CD14-positive monocyte (primary cell): ENCODE measurements at places on chromosomes 1 and 21. TPM values are rescaled to one million over a fixed set of nuclear protein-coding genes. Genes with fewer than 3 reads are reported as not detected.
A peak's percentile ranks its signal among the peaks of the same experiment; 100 is the strongest.

- H3K36me3 ChIP-seq = no peaks in the 10 kb centered on the region
- no peaks in the 10 kb centered on the region for H3K27me3 ChIP-seq
- H3K4me1 ChIP-seq = no peaks in the 10 kb centered on the region
- no peak overlapping the region for H3K4me3 ChIP-seq
Measured at GRCh38 chr1:220511785-220512184, 16.2 kb upstream of the MARK1 start.

DNA sequence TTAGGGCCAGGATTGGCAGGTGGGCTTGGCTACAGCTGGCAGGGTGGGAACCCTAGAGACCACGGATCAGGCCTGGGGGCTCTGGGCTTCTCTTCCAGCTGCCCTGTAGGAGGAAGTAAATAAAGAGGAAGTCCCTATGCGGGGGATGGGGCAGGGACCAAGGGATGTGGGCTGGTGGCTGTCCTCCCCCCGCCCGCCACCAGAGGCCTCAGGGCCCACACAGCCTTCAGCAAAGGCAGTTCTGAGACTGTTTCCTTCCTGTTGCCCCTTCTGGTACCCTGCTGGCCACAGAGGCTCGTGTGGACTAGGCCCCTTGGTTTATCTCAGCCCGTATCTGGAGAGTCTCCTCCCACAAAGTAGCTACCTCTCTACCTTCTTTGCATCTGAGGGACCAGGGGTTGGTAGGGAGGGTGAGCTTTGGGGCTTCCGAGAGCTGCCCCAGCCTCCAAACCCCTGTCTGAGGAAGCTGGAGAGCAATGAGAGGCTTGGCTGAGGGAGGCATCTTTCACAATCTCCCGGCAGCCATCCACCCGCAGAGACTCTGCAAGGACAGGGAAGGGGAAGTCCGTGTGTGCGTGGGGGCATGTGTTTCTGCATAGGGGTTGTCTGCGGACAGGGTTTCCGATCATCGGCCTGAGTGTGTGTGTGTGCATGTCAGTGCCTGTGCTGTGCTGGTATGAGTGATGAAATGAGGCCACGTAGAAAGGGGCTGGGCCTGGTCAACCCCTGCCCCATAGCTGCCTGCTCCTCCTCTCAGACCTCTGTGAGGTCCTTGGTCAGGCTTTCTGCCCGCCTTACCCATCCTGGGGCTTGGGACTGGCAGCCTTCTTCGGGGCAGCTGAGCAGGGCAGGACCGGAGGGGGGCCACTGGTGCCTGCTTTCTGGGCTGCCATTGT, 12.5 kb downstream of the RPS6KA1 start:
- peaks cover 95% of the 10 kb centered on the region for H3K4me1 ChIP-seq
- H3K27ac ChIP-seq = peak overlapping the region; percentile 99
- H3K27me3 ChIP-seq = no peaks in the 10 kb centered on the region
- peak; percentile 99 for DNase-seq
- peak overlapping the region; percentile 89 for H3K4me3 ChIP-seq
- peaks cover 5% of the 10 kb centered on the region for H3K36me3 ChIP-seq

The NCAM2 gene
- polyA plus RNA-seq = not detected

DNA sequence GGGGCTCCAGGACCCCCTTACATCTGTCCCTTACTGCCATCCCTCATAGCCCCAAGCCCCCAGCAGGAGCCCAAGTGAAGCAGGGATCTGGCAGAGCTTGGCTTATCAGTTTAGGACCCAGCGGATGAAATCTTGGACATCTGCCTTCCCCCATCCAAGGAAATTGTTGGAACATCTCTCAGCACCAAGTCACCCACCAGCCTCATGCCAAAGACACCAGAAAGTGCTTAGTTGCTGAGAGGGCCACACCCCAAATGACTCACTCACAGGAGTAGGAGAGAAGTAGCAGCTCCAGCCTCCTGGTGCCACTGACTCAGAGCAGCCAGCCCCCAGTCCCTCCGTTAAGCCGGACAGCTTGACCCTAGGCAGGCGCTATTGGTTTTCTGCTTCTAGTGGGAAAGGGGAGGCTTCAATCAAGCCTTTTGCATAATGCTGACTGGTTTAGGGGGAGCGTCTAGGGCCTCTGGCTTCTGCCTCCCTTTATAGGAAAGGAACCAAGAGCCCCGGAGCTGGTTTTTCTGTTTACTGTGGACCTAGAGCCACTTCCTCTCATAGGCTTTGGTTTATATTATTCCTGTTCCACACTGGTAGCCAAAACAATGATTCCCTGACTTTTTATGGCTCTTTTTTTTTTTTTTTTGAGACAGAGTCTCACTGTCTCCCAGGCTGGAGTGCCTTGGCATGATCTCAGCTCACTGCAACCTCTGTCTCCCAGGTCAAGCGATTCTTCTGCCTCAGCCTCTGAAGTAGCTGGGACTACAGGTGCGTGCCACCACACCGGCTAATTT, 114.2 kb upstream of the IPO9 start:
- DNase-seq = peak; percentile 96
- H3K4me3 ChIP-seq = peak overlapping the region; percentile 63
- peaks cover 83% of the 10 kb centered on the region for H3K4me1 ChIP-seq
- H3K27ac ChIP-seq = peak overlapping the region; percentile 98

GRCh38 chr1:23152966-23153684, 15.5 kb downstream of the LUZP1 start:
- no peak overlapping the region for H3K27ac ChIP-seq
- no peak overlapping the region for H3K4me3 ChIP-seq
- no peaks in the 10 kb centered on the region for H3K4me1 ChIP-seq
- no peaks in the 10 kb centered on the region for H3K36me3 ChIP-seq
- H3K27me3 ChIP-seq = no peaks in the 10 kb centered on the region

- H3K27me3 ChIP-seq = no peaks in the 10 kb centered on the region
- peak overlapping the region; percentile 78 for H3K27ac ChIP-seq
- peaks cover 44% of the 10 kb centered on the region for H3K36me3 ChIP-seq
- H3K4me3 ChIP-seq = peak overlapping the region; percentile 72
Measured at GRCh38 chr1:228101994-228102790, 933 bp downstream of the C1orf35 start.

DNA sequence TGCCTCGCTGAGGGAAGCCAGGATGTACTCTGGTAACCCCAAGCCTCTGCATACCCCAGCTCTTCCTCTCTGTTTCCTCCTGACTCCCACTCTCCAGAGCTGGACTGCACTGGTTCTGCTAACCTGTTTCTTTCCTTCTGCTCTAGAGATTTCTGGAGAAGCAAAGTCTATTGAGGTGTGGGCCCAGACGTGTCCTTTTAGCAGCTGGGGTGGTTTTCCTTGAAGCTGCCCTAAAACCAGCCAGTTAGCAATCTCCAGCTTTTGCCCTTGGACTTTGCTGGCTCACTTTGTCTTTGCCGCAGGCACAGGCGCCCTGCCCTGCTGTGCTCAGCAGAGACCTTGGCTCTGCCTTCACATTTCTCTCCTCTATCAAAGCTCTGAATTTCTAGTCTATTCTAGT, 171.8 kb upstream of the IVNS1ABP start:
- H3K27ac ChIP-seq = no peak overlapping the region
- peaks cover 19% of the 10 kb centered on the region for H3K4me1 ChIP-seq
- H3K4me3 ChIP-seq = no peak overlapping the region

DNA sequence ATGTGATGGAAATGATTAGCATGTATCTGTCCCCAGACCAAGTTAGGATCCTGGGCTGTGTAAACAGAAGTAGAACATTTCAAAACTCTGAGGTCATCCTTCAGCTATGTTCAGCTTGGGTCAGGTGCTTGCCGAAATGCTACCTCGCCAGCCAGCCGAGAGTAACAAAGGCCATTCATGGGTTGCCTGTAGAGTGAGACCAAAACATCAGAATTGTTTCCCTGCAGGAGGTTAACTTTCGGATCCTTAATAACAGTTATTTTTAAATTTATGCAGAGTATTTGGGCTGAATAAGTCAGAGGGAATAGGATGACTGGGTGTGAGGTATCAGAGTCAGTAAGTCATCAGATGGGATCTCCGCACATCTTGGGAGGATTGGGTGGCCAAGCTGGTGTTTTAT, 35.6 kb downstream of the SMYD2 start:
- no peaks in the 10 kb centered on the region for H3K4me1 ChIP-seq
- no peaks in the 10 kb centered on the region for H3K27me3 ChIP-seq
- peaks cover 3% of the 10 kb centered on the region for H3K36me3 ChIP-seq
- H3K27ac ChIP-seq = no peak overlapping the region

DNA sequence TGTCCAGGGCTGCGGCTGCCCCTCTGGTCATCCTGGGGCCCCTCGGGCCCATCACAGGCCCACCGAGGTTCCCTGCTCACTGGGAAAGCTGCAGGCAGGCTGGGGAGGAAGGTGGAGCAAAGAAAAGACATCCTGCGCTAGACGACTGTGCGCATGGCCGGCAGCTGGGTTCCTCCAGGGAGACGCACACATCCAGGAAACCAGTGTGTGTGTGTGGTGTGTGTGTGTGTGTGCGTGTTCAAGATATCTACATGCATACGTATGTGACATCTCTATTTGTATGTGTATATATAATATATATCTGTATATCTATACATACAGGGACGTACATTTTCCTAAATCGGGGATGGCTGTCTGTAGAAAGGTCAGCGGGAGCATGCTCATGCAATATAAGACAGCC, 63.7 kb downstream of the ACOT7 start:
- DNase-seq = no peak
- no peaks in the 10 kb centered on the region for H3K4me1 ChIP-seq
- H3K36me3 ChIP-seq = no peaks in the 10 kb centered on the region
- H3K27me3 ChIP-seq = no peaks in the 10 kb centered on the region

The GJA5 gene
- polyA plus RNA-seq = not detected

DNA sequence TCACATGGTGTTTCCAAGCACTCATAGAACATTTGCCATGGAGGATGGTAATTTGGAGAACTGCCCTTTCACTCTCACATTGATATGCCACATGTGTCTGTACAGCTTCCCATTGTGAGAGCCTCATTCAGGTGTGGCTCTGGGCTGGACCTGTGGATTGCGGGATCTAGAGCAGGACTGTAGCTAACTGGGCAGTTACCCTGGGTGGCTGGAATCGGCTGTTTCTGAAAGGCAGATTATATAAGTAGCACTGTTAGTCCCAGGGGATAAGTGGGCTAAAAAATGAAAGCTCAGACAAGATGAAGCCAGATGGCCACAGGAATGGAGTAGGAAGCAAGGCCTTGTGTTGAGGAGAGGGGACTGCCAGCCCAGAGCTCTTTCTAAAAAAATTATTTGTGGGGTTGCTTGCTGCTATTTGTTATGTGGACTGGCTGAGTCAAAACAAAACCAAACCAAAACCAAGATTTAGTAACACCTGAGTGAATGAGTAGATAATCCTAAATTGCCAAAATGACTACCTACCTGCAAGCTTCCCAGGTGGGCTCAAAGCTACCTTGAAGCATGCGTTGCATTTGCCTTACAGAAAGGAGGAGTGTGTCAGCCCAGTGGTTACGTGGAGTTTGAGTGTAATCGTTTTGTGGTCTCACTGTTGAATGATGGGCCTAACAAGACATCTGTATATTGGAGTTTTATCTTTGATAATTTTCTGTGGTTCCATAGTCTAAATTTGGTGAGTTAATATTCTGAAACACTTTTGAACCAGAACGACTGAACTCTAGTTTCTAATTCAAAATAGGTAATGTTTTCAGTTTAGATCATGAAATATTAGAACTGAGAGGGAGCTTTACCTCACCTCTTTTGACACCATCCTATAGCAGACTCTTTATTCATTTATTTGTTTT, 58.0 kb downstream of the SDCCAG8 start:
- H3K36me3 ChIP-seq = peaks cover 46% of the 10 kb centered on the region
- DNase-seq = no peak
- peaks cover 9% of the 10 kb centered on the region for H3K4me1 ChIP-seq
- no peaks in the 10 kb centered on the region for H3K27me3 ChIP-seq

DNA sequence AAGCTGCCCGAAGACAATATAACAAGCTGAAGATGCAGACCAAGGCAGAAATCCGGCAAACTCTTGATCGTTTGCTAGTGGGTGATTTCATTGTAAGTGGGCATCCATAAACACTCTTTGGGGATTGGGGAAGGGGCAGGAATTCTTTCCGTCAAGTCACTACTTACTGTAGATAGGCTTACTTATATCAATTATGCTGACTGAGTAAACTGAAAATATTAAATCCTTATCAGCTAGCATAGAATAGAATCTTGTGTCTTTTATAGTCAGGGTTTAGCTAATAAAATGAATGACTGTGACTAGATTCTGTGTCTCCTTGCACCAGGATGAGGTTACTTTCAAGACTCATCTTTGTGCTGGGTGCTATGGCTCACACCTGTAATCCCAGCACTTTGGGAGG, 41.2 kb downstream of the VPS13D start:
- H3K4me3 ChIP-seq = no peak overlapping the region
- H3K27ac ChIP-seq = no peak overlapping the region
- H3K36me3 ChIP-seq = peaks cover 75% of the 10 kb centered on the region
- no peak for DNase-seq

The CLDN17 gene
- polyA plus RNA-seq = not detected

- H3K36me3 ChIP-seq = peaks cover 60% of the 10 kb centered on the region
- peaks cover 18% of the 10 kb centered on the region for H3K4me1 ChIP-seq
- no peak overlapping the region for H3K4me3 ChIP-seq
- H3K27ac ChIP-seq = no peak overlapping the region
- DNase-seq = no peak
Measured at GRCh38 chr1:84569216-84569615, 5.0 kb downstream of the CTBS start.

The KCNE2 gene
- polyA plus RNA-seq = 0.27 TPM

The C1orf210 gene
- 0.05 TPM in 1 of 2 replicates, not detected in the other for polyA plus RNA-seq

DNA sequence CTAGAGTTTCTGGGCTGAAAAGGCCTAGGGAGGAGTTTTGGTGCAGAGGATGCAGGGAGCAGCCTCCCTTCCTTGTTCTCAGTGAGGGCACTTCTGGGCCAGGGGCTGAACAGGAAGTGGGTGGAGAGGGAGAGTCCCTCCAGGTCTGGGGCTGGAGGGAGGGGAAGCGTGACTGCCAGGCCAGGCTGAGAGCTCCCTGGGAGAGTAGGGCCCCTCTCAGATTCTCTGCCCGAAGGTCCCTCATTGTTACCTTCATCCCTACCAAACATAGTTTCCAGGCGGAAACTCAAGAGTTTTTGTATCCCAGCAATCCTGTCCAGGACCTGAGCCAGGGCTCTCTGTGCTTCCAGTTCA, 36.8 kb downstream of the CITED4 start:
- H3K36me3 ChIP-seq = no peaks in the 10 kb centered on the region
- no peaks in the 10 kb centered on the region for H3K27me3 ChIP-seq
- H3K4me1 ChIP-seq = peaks cover 18% of the 10 kb centered on the region
- H3K4me3 ChIP-seq = no peak overlapping the region

DNA sequence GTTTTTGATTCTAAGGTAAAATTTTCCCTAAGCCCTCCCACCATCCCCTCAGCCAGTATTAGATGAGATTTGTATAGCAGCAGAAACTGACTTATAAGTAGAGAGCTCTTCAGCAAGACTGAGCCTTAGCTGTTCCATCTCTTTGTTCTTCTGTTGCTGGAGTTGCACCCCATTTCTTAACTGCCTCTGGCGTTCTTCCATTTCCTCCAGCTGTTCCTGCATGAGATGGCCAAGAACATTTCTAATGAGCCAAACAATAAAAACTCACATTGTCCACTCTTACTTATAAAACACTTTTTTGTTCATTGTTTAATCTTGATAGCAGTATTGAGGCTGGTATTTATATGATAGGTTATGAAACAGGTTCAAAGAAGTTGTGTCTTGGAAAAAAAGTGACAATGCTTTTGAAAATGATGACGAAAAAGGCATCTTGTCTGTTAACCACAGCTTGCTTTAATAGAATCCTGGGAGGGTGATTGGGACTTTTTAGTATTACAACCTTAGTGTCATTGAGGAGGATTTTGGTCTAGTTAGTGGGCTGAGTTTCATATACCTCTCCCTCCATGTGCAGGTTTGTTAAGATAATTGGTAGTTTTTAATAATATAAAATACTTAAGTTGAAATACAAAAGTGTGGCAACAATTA, 18.3 kb downstream of the SYNC start:
- H3K4me3 ChIP-seq = no peak overlapping the region
- no peaks in the 10 kb centered on the region for H3K27me3 ChIP-seq
- no peaks in the 10 kb centered on the region for H3K4me1 ChIP-seq
- no peak for DNase-seq

- H3K4me3 ChIP-seq = no peak overlapping the region
- H3K4me1 ChIP-seq = peaks cover 23% of the 10 kb centered on the region
- DNase-seq = no peak
- H3K27ac ChIP-seq = no peak overlapping the region
- H3K36me3 ChIP-seq = no peaks in the 10 kb centered on the region
- H3K27me3 ChIP-seq = peaks cover 73% of the 10 kb centered on the region
Measured at GRCh38 chr1:44413740-44414139, 8.7 kb downstream of the RNF220 start.
